ENCODE measurements at places on chromosomes 1 and 21. TPM values are rescaled to one million over a fixed set of nuclear protein-coding genes. Genes with fewer than 3 reads are reported as not detected.
A peak's percentile ranks its signal among the peaks of the same experiment; 100 is the strongest.

DNA sequence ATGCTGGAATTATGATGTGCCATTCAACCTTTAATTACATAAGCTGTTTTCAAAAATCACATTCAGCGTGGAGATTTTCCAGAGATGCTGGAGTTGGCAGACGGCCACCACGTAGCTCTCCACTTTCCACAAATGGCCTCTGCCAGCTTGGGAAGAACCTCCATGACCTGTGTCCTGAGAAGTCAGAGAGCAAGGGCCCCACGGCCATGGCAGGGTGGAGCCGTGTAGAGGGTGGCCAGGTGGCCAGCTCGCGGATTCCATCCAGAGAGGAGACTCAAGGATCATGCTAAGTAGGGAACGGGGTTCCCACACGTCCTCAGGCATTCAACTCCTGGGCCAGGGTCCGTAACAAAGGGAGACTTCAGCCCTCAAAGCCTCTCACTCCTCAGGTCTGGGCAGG lies 1.3 kb upstream of the GALE start:
- no peak for DNase-seq

GRCh38 chr1:59276439-59276851 lies 20.4 kb upstream of the FGGY start:
- DNase-seq, result no peak

DNA sequence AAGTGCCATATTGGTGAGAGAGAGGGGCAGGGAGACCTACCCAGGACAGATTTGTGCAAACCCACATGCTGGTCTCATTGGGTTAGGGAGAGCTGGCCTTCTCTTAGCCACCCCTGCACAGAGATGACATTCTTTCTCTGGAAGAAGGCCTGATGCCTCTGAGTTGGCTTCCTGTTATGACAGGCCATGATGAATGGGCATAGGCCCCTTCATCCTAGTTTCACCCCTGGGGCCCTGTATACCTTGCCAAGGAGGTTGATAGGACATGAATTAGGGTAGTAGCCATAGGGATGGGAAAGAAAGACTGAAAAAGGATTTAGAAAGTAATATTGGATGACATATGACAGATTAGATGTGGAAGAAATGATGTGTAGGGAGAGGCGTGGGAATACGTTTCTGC lies 46.6 kb downstream of the TENT5C start:
- peak; percentile 60 for DNase-seq

DNA sequence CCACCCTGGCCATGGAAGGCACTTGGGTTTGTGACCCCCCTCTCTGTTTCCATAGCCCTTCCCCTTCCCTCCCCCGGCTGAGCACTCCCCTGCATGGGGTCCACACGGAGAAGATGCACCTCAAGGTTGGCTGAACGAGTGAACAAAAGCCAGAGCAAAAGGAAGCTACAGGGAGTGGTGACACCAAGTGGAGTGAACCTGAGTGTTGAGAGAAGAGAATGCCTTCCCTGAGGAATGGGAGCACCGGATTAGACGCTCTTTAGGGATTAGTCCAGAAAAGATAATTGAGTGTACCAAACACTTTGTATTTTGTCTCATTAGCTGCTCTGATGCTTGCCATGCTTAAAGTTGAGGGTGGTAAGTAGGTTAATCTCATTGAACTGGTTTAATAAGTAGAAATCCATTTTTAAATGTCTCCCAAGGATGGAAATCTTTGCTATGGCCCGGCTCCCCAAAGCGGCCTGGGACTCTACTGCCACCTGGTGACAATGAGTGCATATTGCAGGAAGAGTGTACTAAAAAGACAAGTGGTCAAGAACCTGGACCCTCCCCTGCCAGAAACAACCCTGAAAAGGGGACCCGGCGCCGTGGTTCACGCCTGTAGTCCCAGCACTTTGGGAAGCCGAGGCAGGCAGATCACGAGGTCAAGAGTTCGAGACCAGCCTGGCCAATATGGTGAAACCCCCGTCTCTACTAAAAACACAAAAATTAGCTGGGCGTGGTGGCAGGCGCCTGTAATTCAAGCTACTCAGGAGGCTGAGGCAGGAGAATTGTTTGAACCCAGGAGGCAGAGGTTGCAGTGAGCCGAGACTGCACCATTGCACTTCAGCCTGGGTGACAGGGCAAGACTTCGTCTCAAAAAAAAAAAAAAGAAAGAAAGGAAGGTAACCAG lies 150.6 kb upstream of the ZC3H12A start:
- peak; percentile 16 for DNase-seq

GRCh38 chr1:36464605-36465393 lies 615 bp upstream of the MRPS15 start:
- DNase-seq, result no peak

DNA sequence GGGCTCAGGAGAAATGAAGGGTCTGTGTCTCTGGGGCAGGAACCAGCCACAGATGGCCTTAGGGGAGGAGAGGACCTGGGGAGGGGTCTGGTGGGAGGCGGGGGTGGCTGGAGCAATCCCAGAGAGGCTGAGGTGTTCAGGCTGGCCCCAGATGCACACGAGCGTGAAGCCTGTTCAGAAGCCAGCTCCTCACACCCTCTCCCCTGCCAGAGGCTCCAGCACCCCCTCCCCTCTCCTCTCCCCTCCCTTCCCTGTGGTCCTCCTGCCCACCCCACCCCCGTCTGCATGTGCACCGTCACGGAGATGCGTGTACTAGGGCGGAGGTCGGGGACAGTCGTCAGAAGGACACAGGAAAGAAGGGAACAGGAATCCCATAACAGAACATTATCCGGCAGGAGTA lies 115.0 kb upstream of the COL6A1 start:
- no peak for DNase-seq

- no peak for DNase-seq
Measured at GRCh38 chr1:166082601-166083000, 84.2 kb downstream of the FAM78B start.

DNA sequence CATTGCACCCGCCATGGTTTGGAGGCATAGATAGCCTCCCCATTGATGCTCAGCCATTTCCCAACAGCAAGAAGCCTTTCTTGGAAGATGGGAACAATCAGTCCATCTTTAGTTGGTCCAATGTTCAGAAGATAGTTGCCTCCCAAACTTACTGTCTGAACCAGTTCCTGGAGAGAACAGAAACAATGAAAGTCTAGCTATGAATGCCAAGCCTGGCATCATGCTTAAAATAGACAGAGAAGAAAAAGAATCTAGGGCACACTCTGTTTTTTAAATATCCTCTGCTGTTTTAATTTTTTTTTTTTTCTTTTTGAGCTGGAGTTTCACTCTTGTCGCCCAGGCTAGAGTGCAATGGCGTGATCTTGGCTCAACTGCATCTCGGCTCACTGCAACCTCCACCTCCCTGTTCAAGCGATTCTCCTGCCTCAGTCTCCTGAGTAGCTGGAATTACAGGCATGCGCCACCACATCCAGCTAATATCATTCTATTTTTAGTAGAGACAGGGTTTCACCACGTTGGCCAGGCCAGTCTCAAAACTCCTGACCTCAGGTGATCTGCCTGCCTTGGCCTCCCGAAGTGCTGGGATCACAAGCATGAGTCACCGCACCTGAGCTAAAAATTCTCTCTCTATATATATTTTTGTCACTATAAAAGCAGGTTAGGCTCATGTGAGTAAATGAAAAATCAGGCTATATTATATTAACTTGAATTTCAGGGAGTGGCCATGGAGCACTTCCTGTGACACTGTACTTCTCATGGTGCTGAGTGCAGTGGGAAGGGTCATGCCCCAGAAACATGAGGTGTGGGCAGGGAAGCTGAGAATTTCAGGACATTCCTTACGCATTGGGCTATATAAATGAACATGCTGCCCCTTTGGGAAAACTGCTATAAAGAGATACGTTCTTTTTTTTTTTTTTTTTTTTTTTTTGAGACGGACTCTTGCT lies 19.1 kb downstream of the FUCA1 start:
- DNase-seq, result no peak

DNA sequence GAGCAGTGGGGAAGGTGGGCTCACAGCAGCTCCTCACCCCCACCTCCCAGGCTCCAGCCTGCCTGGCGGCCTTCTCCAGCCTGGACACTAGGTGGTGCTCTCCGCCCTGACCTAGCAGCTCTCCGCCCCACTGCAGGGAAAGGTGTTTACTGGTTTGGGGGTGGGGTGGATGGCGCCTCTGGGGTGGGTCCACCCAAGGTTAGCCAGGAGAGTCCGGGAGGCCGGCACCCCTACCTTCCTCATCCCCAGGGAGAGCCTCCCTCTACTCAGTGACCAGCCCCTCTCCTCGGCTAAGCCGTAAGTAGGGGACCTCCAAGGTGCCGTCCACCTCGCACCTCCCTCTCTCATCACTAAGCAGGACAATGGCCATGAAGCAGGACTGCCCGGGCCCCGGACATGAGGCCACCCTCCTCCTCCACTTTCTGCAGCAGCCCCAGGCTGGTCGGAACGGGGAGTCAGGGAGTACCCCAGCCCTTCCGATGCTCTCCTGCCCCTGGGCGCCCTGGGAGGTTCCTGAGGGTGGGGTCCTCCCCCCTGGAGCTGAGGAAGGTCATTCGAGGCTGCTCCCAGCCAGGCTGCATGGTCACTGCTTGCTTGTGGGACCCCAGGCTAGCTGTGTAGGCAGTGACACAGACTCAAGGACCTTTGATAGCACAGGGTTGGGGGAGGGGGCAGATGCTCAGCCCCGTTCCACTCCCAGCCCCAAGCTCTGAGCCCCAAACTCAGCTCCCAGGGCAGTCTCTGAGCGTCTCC lies 101.4 kb upstream of the VAMP3 start:
- DNase-seq, result peak; percentile 66

- no peak for DNase-seq
Measured at GRCh38 chr1:198986036-198986435, 347.2 kb downstream of the PTPRC start.

IL20 gene
- total RNA-seq, result not detected
